Sigmoid colon (tissue), 7 donors: ENCODE measurements at places on chromosomes 4 and X.
A peak's percentile ranks its signal among the peaks of the same experiment; 100 is the strongest.

- no peak for DNase-seq
These were observed 213.7 kb upstream of the PPARGC1A start for GRCh38 chr4:24103434-24104157.

DNA sequence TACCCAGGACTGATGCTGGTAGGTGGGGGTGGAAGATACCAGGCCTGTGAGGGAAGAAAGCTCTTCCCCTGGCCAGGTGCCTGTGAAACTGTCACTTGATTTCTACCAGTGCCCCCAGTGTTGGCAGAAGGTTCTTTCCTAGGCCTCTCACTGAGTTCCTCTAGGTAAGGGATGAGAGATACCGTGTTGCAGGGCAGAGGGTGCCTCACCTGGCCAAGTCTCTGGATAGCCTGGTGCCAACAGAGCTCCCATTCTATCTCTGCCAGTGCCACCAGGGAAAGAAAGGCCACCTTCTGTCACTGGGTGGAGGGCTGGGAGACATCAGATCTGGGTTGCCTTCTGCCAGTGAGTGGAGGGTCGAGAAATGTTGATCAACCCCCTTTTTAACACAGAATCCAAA is 94.1 kb downstream of the RTL5 start:
- DNase-seq = peak; percentile 25

GRCh38 chrX:10506781-10507180 is 113.6 kb downstream of the MID1 start:
- no peak for DNase-seq

GRCh38 chrX:154448484-154448883 is 4.5 kb downstream of the FAM50A start:
- no peak for DNase-seq

DNA sequence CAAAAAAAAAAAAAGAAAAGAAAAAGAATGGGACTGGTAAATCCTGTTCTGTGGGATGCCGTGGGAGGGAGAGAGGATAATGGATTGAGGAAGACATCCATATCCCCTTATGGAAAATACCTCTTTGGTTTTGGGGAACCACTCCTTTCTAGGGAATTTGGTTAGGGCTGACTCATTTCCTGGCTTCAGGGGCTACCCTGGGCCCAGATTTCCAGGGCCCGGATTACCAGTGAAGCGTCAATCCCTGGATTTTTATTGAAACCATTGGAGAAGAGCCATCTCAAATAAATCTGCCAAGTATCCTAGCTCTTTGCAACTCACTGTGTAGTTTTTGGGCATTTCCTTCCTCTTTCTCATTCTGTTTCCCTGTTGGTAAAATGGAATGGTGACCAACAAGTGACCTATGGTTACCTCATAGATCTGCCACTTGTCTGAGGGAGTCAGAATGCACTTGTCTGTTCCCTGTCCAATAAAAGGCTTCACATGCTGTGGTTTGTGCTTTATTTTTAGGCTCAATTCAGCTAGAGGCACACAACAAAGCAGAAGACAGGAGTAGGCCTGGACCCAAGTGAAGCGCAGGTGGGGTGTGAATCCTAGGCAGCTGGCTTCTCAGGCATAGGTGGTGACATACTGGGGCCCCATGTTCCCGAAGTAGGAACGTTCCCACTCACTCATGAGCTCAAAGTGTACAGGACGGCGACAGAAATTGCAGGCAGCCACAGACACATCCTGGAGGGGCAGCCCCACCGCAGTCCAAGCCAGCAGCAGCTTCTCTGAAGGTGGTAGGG is 8.6 kb downstream of the APEX2 start:
- no peak for DNase-seq

- DNase-seq = no peak
These were observed 100.0 kb downstream of the DOCK11 start for GRCh38 chrX:118595501-118596042.

GRCh38 chr4:165635381-165635780 is 237.7 kb upstream of the TLL1 start:
- DNase-seq = no peak

DNA sequence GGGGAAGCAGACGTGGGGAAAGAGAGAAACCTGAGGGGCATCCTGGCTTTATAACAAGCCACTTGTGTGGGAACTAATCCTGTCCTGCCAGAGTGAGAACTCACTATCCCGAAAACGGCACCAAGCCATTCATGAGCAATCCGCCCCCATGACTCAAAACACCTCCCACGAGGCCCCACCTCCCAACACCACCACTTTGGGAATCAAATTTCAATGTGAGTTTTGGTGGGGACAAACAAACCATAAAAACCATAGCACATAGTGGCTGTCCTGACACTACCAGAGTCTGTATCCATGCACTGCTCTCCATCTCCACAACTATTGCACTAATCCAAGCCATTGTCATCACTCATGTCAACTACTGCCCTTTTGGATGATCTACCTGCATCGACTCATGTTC is 28.5 kb upstream of the SEPTIN6 start:
- DNase-seq = no peak

- no peak for DNase-seq
These were observed 44.1 kb downstream of the DTHD1 start for GRCh38 chr4:36325499-36325898.

- no peak for DNase-seq
These were observed 25.3 kb upstream of the SOD3 start for GRCh38 chr4:24770032-24770584.

DNA sequence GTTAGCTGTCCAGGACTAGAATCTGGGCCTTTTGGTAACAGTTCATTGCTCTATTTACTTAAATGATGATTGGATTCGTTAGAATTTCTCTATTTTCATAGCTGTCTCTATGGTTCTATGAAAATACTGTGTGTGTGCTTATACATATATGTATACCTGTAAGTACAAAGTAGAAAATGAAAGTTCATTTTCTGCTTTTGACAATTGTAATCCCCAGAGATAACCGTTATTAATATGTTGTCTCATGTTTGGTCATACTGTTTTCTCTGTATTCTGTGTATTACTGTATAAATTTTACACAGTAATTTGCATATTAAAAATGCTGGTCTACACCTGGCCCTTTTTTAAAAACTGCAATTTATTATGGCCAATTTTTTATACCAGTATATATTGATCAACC is 55.4 kb downstream of the CLCN3 start:
- no peak for DNase-seq

DNA sequence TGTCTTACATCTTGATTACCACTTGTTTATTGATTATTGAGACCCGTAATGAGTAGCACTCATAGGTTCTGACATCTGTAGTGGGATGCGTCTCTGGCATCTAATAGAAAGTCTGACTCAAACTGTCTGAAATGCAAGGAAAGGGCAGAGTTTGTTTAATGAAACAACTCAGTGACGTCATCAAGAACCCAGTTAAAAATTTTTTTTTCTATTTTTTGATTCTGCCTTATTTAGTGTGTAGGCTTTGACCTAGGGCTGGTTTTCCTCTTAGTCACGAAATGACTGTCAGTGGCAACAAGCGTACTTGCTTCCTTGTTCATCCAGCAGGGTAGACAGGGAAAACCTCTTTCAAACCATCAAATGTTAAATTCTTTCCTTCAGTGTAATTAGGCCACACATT is 3.1 kb upstream of the CDKL5 start:
- no peak for DNase-seq

DNA sequence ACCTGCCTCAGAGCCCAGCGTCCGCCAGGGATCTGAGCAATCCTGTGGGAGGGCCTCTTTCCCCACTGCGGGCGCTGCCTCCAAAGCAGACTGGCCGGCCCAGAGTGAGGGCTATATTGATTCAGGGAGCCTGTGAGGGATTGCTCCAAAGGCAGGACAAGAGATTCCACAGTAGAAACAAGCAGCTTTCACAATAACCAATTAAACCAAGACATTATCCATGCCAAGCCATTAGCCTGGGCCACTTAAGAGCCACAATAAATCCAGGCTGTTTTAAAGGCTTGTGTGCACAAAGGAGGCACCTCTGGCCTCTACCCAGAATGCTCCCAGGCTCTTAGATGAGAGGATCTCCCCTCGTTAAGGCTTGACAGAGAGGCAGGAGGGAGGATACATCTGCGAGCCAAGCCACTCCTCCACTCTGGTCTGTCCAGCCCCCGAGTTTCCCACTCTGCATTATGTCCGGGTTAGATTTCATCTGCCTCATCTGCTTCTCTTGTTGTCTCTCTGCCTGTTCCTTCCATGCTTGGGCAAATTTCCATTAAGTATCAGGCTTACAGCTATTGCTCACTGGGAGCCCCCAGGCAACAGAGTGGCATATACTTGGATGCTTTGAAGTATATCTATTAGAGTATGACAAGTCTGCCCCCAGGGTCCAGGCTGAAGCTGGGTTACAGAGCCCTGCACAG is 357.9 kb downstream of the UNC5C start:
- no peak for DNase-seq

DNA sequence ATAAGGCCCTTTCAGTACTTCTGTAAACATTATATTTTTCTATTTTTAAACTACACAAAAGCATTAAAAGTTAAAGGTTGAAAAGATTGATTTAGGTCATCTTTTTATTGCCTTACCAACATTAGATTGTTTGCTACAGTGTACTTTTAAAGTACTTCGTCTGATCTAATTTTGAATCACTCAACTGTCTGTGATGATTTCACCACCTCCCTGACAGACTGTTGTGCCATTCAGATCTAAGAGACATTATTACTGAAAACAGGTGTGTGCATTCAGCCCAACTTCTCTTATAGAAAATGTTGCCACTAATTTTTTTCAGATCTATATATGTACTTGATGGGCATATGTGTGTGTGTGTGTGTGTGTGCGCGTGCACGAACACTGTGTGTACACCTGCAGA is 39.3 kb downstream of the GASK1B start:
- no peak for DNase-seq

- no peak for DNase-seq
These were observed 270.8 kb downstream of the GRIA3 start for GRCh38 chrX:123454712-123455431.

- DNase-seq = no peak
These were observed 83.4 kb downstream of the MSN start for GRCh38 chrX:65750674-65751469.

GRCh38 chrX:101550751-101551379 is 518 bp downstream of the ARMCX1 start:
- DNase-seq = peak; percentile 79

GRCh38 chr4:139675651-139676050 is 10.0 kb downstream of the MGST2 start:
- DNase-seq = no peak

GRCh38 chr4:184361443-184361842 is 112.9 kb downstream of the IRF2 start:
- no peak for DNase-seq

DNA sequence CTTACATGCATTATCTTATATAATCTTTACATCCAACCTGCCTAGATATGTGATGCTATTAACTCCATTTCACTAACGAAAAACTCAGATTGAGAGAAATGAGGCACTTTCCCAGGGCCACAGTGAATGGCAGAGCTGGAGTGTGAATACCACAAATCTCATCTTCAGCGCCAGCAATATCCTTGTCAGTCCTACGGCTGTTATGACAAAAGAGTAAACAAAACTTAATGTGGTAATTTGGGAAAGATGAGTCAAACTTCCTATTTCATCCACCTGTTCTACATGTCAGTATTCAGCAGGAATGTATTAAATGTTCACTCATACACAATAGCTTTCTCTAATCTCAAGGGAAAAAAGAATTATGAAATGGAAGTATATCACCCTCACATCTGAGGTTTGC is 56.9 kb downstream of the FAT1 start:
- DNase-seq = no peak

DNA sequence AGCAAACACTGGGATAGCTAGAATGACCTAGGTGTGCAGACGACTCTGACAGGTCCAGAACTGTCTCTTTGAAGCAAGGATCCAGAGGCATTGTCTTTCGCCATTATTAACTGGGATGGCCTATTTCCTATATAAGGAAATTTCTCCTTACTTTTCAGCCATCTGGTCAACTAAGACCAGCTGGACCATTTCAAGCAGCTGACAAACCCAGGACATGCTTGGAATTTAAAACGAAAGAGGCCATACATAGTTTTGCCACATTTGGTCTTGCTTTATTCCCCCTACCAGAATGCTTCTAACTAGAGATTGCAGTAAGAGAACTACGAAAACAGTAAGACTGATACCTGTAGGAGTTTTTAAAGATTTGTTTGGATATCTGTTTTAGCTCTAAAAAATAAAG is 87.0 kb downstream of the GLRA2 start:
- DNase-seq = no peak

GRCh38 chr4:176592976-176593670 is 199.6 kb downstream of the VEGFC start:
- DNase-seq = no peak

DNA sequence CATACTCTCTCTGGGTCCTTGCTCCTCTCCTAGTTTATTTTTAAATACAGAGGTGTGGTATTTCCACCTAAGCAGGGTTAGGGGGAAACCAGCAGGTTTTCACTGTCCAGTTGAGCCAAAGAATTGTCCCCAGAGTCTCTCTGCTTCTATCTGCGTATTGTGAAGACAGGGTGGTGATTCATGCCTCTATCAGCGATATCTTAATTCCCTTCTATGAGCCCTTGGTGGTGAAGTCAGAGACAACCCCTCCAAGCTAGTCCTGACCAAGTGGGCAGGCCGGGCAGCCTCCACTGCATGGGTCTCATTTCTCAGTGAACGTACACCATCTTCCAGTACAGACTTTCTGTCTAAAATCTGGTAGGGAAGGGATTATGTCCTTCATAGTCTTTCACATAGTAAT is 100.5 kb upstream of the GPR34 start:
- DNase-seq = no peak

DNA sequence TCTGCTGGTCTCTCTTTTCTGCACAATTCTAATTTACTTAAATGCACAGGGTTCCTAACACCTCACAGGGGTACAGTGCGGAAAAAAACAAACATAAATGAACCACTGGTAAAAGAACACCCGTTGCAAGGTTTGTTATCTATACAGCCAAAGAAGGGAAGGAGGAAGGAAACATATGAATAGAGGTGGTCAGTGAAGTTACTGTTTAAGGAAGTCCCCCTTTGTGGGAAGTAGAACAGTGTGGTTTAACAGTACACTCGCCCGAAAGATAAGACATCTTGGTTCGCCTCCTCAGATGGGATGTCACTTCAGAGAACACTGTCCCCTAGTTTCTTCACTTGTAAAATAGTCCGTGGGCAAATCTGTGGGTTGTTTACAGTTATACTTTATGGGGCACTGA is 57.5 kb downstream of the TEC start:
- DNase-seq = no peak

- DNase-seq = no peak
These were observed 108.0 kb upstream of the PCDH18 start for GRCh38 chr4:137640156-137640837.

GRCh38 chr4:56055991-56056390 is 107.2 kb downstream of the CEP135 start:
- no peak for DNase-seq

GRCh38 chr4:7838136-7838782 is 101.4 kb downstream of the AFAP1 start:
- DNase-seq = peak; percentile 27

GRCh38 chrX:23773601-23774175 is 9.3 kb upstream of the SAT1 start:
- DNase-seq = no peak

GRCh38 chr4:111675746-111676145 is 469.5 kb upstream of the FAM241A start:
- DNase-seq = no peak

- no peak for DNase-seq
These were observed 378.9 kb downstream of the PPP1R2C start for GRCh38 chrX:42398967-42399631.
